ENCODE measurements at places on chromosomes 16 and 17.

GRCh38 chr17:62064029-62064790, 868 bp downstream of the MED13 start:
- DNase-seq: no peak

GRCh38 chr16:35713762-35714650, 2254.6 kb downstream of the TP53TG3F start:
- DNase-seq: no peak

- no peak for DNase-seq
These were observed 106.8 kb upstream of the SEC14L1 start for GRCh38 chr17:77033892-77034404.

DNA sequence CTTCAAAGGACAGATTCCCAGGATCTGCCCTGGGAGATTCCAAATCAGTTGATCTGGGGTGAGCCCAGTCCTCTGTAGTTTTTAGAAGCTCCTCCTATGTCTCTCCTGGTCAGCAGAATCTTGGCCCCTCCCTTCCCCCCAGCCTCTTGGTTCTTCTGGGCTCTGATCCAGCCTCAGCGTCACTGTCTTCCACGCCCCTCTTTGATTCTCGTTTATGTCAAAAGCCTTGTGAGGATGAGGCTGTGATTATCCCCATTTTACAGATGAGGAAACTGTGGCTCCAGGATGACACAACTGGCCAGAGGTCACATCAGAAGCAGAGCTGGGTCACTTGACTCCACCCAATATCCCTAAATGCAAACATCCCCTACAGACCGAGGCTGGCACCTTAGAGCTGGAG, 840 bp upstream of the CDH5 start:
- no peak for DNase-seq

DNA sequence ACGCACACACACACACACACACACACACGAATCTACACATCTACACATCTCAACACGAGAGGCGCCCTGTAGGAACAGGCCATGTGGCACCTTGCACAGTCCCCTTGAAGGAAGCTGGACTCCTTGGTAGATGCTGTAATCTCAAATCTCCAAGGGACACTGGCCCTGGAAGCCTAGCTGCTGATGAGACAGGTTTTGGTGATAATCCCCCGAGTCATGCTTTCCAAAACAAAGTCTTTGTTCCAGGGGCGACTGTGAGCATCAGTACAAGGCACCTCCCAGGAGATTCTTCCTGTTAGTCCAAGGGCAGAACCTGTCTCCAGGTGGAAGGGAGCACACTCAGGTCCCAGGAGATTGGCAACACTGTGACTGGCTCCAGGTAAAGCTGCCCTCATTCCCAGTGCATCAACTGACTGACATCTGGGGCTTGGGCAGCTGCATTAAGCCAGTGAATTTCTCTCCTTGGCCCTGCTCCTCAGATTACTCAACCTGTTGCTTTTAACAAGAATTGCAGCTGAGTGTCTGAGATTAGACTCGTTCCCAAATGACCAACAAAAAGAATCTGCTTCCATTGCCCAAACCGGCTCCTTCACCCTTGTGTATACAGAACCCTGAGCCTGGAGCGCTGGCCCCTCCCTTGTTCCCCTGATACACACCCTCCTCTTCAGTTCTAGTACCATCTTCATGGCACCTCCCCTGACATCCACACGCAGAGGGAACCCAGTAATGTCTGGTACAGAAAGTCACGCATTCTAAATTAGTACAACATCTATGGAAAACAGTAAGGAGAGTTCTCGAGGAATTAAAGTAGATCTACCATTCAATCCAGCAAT, 13.9 kb upstream of the TNRC6C start:
- no peak for DNase-seq

Data from stimulated activated CD4-positive, alpha-beta T cell treated with anti-CD3 and anti-CD28 coated beads, Interleukin-1b, Interleukin-23, amount 100 ng/mL, for 48 hours (primary cell).